COR-L47 (cell line): ENCODE measurements at places on chromosomes 2 and 18.

DNA sequence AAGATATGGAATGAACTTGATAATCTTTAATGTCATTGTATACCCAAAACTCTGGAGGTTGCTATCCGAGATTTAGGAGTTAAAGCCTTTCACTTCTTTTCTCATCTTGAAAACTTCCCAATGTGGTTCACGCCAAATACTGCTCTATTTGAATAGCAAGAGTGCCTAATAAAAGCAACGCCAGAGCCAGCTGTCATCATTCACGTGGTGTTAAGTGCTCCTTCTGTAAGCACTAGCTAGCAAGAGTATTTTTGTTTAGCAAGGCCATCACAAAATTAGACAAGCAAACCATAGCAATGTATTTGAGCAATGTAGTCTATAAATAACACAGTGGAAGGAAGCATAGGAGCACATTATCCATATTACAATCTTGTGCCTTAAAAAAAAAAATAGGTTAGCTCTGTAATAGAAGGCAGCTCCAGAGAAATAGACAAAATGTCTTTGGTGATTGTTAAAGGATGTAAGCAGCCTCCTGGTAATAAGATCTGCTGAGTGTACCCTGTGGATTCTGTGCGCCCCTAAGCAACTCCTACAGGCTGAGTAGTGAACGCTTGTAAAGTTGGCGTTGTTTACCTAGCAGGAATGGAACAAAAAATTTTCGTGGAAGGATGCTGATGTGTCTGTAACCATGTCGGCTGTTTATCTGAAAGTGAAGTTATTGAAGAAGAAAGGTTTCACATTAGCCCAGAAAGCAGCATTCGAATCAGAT lies 518.0 kb downstream of the CNTNAP5 start:
- no peak for DNase-seq

DNA sequence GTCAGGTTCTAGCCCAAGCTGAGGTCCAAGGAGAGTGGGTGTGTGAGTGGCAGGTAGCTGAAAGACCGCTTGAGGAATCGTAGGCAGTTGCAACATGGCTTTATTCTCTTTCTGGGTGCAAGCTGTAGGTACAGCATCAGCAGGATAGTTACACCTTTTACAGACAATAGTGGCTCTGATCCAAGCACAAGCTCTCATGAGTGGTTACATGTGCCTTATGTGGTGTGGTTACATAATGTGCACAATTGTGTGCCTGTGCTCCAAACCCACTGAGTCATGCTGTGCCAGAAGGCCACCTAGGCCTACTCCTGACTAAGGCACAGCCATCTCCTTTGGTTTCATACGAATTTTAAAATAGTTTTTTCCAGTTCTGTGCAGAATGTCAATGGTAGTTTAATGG lies 227.6 kb downstream of the SATB2 start:
- DNase-seq = no peak

DNA sequence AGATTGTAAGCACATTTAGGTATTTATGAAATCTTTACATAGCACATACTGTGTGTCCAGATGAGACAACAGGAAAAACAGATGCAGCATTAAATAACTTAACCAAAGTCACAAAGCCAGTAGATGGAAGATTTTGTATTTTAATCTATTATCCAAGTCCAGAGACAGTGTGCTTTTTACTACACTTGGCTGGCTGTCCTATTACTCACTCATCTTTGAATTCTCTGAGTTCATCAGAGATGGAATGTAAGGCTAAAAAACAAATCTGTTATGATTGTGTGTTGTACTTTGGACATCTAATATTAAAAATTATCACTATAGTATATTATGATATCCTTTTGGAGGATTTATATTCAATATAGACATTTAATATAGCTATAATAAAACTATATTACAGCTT lies 1189.4 kb downstream of the DSC3 start:
- DNase-seq = no peak

- DNase-seq = no peak
Observed at GRCh38 chr2:222391743-222392285, 32.5 kb upstream of the SGPP2 start.

DNA sequence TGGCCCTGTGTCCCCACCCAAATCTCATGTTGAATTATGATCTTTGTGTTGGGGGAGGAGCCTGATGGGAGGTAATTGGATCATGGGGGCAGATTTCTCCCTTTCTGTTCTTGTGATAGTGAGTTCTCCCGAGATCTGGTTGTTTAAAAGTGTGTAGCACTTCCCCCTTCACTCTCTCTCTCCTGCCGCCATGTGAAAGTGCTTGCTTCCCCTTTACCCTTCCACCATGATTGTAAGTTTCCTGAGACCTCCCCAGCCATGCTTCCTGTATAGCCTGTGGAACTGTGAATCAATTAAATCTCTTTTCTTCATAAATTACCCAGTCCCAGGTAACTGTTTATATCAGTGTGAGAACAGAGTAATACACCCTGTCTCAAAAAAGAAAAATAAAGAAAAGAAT lies 25.5 kb downstream of the LRRFIP1 start:
- DNase-seq = no peak

- no peak for DNase-seq
Observed at GRCh38 chr2:196836440-196836839, 27.3 kb upstream of the C2orf66 start.

DNA sequence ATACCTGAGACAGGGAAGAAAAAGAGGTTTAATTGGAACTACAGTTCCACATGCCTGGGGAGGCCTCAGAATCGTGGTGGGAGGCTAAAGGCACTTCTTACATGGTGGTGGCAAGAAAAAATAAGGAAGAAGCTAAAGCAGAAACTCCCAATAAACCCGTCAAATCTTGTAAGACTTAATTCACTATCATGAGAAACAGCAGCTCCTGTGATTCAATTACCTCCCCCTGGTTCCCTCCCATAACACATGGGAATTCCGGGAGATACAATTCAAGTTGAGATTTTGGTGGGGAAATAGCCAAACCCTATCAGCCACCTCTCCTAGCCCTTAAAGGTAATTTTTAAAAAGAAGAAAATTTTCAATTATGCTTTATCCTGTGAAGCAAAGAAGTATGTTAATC lies 728.8 kb downstream of the RNF144A start:
- DNase-seq = no peak

DNA sequence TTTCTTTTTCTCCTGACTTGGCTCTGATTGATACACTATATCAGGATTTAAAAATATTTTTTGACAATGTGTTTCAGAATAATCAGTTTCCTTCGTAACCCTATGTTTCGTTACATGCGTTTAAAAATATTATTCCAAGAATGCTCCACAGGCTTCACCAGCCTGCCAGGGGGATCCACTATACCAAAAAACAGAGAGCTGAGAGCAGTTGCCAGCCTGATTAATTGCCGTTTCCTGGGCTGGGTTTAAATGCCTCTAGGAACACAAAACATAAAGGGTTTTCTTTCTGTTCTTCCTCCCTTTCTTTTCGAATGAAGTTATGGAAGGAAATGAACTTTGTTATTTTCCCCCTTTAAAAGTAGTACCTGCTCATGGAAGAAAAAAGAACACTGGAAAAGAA lies 47.9 kb downstream of the LRRFIP1 start:
- no peak for DNase-seq

DNA sequence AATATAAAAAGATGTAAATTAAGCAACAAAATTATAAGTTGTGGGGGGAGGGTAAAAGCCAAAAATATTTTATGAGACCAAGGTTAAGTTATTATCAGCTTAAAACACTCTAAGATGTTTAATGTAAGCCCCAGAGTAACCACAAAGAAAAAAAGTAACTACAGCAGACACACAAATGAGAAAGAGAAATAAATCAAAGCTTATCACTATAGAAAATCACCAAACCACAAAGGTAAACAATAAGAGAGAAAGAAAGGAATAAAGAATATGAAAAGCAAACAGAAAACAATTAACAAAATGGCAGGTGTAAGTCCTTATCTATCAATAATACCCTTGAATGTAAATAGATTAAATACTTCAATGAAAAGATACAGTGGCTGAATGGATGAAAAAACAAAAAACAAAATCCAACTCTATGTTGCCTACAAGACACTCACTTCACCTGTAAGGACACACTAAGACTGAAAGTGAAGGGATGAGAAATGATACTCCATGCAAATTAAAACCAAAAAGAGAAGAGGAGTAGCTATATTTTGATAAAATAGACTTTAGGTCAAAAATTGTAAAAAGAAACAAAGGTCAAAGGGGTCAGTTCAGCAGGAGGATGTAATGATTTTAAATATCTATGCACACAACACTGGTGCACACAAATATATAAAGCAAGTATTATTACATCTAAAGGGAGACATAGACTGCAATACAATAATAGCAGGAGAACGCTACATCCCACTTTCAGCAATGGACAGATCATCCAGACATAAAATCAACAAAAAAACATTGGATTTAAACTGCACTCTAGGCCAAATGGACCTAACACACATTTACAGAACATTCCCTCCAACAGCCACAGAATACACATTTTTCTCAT lies 80.7 kb downstream of the PTPN2 start:
- DNase-seq = no peak

DNA sequence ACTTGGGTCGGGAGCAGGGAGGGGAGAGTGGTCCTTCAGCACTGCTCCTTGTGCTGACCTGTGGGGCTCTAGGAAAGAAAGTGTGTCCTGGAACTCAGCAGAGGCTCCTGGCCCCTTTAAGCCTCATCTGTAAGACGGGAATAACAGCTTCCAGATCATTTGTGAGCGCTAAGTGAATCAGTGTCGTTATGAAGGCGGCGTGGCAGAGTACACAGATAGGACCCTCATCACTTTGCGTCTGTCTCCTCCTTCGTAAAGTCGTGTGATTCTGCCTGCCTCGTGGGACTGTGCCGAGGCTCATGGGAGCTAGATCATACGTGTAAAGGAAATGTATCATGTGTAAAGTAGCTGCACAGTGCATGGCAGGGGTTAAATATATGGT lies 18.6 kb downstream of the COLEC11 start:
- no peak for DNase-seq

DNA sequence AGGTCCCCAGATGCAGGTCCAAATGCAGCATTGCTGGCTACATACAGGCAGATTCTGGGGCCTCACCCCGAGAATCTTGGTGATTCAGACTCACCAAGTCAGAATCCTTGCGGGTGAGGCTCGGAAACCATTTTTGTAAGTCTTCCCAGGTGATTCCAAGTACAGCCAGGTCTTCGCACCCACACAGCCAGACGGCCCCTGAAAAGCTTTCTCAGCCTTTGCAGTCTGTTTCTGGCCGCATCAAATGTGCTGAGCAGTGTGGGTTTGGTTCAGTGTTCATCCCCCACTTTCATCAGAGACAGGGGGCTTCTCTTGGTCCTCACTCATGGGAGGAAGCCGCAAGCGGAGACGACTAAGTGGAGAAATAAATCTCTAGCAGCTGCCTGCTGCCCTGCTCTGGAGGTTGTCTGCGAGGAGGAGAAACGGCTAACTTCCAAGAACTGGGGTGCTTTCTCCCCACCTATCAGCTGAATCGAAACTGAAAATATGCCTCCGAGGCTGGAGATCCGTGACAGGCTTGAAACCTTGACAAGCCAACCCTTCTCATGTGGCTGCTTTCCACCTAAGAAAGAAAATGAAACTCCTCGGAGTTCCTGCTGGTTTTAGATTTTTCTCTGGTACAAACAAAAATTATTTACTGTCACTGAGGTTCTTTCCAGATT lies 8.9 kb upstream of the TMEM185B start:
- no peak for DNase-seq

GRCh38 chr2:26651470-26651771 lies 10.3 kb upstream of the CIB4 start:
- DNase-seq = no peak

DNA sequence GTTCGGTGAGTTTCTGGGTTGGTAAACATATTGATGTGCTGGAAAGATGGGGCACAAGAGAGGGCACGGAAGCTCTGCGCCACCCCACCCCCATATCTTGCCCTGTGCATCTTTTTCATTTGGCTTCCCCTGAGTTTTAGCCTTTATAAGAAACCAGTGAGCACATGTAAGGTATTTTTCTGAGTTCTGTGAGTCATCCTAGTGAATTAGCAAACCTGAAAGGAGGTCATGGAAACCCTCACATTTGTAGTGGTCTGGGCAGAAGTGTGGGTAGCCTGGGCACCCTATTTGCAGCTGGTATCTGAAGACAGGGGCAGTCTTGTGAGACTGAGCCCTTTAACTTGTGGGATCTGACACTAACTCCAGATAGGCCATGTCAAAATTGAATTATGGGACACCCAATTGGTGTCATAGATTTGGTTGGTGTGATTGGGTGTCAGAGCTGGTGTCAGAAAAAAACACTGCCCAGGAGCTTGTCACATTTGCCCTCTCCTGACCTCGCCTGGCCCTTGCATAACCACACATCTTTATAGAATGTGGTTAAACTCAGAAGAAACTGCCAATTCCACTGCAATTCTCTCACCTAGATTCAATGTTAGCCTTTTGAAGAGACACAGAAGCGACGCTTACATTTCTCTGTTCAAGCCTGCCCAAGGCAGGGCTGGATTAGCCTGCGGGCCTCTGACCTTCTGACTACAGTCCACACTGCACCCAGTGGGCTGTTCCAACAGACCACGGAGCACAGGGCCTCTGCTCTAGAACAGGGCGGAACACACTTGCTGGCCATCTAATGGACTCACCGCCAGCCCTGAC lies 12.0 kb upstream of the GALM start:
- no peak for DNase-seq

DNA sequence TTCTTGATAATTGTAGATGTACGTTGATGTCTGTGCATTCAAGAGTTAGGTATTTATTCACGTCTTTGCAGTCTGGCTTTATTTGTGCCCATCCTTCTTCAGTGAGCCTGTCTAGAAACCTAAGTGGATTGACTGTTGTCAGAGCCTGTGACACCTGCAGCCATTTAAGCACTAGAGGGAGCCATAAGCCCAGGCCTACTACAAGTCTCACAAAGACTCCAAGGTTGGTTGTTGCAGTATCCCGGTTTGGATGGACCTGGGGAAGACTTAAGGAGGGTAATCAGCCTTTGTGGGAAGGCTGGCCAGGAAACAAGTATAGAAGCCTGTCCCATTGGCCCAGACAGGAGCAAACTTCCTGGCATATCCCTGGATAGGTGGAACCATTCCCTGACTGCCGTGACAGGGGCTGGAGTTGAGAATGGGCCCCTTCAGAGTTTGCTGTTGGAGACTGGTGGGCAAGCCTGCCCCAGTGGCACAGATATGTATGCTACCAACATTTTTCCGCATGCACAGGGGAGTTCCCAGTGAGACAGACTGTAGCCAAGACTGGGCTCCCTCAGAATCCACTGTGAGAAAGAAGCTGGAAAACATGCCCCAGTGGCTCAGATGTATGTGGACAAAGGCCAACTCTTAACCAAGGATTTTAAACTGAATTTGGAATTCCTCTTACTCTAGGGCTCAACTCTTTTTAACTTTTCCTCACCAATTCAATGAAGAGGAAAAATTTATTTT lies 9.3 kb upstream of the LRRC30 start:
- peak; percentile 84 for DNase-seq

GRCh38 chr18:48975817-48976649 lies 25.3 kb upstream of the SMAD7 start:
- peak; percentile 81 for DNase-seq
